ENCODE measurements at places on chromosomes 1 and 21.
A peak's percentile ranks its signal among the peaks of the same experiment; 100 is the strongest.

- DNase-seq: peak; percentile 32
Measured at GRCh38 chr1:2526824-2527555, 594 bp upstream of the PANK4 start.

- no peak for DNase-seq
Measured at GRCh38 chr1:36511804-36512798, 29.4 kb upstream of the CSF3R start.

GRCh38 chr1:119676571-119677206 lies 28.6 kb upstream of the ZNF697 start:
- DNase-seq: no peak

DNA sequence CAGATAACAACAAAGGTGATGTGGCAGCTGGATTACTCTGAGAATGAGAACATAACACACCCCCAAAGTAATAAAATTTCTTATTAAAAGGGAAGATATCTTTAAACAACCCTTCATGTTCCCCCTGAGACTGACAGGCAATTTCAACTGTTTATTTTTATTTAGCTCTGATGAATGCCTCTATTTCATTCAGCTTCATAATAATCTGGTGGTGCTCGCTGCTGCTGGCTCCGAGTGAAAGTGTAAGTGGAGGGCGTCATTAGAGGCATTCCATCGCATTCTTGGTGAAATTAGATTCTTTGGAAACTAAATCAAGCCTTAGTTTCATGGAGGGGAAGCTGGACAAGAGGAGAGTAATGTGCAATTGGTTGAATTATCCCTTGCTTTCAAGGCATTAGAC lies 128.9 kb downstream of the GRIK1 start:
- DNase-seq: no peak

Measured in hypothalamus (tissue), 51 donors.